ENCODE measurements at places on chromosomes 11 and 22. TPM values are rescaled to one million over a fixed set of nuclear protein-coding genes. Genes with fewer than 3 reads are reported as not detected.

The PGA4 gene
- 0.06 TPM for total RNA-seq

The B4GALNT4 gene
- total RNA-seq = under 0.01 TPM

The POGLUT3 gene
- 43.3 TPM for total RNA-seq

The PLEKHA7 gene
- 0.31 TPM for total RNA-seq

The ME3 gene
- total RNA-seq = 64.6 TPM

The SCGB1A1 gene
- not detected for total RNA-seq

The PKNOX2 gene
- total RNA-seq = 1.1 TPM

The CBLIF gene
- total RNA-seq = not detected

The RASSF7 gene
- 1.7 TPM for total RNA-seq

The PDGFD gene
- total RNA-seq = 1.3 TPM

The C11orf16 gene
- not detected for total RNA-seq

The PRG2 gene
- not detected for total RNA-seq

The MPZL3 gene
- total RNA-seq = 0.19 TPM

The FKBP2 gene
- total RNA-seq = 92.3 TPM

Data from aortic smooth muscle cell (primary cell).